ENCODE measurements at places on chromosomes 7 and 10.

DNA sequence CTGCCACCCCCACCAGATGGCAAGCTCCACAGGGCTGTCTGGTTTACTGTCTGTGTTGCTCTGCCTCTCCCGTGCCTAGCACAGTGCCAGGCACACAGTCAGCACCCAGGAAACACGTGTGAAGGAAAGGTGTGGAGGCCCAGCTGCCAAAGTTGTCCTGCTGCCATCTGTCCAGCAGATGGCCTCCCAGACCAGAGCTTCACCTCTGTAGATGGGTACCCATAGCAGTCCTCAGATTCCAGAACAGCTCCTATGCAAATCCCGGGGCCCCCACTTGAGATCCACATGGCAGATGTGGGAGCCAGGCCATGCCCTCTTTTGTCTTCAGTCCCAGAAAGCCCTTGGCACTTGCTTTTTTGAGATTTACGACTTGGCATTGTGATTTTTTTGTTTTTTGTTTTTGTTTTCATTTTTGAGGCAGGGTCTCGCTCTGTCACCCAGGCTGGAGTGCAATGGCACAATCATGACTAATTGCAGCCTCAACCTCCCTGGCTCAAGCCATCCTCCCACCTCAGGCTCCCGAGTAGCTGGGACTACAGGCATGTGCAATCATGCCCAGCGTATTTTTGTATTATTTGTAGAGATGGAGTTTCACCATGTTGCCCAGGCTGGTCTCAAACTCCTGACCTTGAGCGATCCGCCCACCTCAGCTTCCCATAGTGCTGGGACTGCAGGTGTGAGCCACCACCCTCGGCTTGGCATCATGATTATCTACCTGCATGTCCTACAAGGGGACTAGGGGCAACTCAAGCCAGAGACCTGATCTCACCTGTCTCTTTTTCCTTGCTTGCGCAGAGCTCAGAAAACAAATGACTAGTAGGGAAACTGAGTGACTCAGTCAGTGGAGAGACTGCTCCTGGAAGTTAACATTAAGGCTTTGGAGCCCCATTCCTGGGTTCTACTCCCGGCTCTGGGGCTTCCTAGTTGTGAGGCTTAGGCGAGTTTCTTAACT, 16.9 kb upstream of the PALD1 start:
- DNase-seq = peak; percentile 40

DNA sequence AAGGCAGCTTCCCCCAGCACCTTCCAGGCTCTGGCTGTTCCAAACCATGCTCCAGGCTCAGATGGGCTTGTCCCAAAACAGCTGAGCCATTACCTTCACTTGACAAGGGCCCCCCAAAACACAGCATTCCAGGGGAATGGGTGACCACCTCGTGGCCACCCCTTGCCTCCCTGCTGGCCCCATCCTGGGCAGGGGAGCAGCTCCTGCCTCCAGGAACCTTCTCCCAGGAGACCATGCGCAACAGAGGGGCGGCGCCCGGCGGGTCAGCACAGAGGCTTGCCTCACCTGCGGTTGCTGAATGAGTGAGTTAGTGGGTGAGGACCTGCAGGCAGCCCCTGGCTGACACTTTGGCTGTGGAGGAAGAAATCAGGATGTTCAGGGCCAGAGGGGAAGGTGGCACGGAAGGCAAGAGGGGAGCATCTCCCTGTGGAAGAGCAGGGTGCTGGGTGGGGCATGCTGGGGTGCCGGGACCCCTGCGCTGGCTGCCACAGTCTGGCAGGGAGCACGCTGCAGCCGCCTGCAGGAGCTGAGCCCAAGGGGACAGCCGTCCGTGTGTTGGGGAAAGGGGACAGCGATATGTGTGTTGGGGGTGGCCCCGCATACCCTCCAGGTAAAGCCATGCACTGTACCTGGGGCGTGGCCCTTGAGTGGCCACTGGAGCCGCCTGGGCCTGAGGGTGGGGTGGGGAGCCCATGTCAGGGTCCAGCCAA, 54.7 kb downstream of the PWWP2B start:
- no peak for DNase-seq

DNA sequence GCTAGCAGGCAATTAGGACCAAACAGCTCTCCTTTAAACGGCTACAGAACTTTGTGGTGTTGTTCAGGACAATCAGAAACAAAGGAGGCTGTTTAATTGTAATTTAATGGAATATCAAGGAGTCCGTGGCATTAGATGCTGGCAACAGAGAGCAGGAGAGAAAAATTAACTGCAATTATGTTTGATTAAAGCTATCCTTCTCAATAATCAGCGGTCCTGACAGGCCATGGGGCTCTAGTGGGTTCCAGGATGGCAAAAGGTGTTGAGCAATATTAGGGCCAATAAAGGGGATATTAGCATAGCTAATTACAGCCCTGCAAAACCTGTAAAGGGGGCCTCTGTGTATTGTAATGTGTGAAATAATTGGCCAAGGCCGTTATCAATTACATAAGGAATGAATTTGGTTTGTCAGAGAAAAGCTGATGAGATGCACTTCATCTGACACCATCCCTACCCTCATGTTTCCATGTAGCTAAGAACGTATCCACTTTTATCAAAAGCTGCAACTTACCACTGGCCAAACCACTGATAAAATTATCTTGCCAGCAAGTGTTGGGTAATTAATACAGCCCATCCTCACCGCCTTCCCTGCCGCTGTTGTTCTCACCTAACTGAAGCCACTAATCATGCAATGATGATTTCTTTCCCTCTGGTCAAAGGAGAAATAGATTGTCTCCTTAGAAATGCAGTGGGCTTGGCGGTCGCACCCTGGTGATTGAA, 81.6 kb downstream of the EBF3 start:
- no peak for DNase-seq

DNA sequence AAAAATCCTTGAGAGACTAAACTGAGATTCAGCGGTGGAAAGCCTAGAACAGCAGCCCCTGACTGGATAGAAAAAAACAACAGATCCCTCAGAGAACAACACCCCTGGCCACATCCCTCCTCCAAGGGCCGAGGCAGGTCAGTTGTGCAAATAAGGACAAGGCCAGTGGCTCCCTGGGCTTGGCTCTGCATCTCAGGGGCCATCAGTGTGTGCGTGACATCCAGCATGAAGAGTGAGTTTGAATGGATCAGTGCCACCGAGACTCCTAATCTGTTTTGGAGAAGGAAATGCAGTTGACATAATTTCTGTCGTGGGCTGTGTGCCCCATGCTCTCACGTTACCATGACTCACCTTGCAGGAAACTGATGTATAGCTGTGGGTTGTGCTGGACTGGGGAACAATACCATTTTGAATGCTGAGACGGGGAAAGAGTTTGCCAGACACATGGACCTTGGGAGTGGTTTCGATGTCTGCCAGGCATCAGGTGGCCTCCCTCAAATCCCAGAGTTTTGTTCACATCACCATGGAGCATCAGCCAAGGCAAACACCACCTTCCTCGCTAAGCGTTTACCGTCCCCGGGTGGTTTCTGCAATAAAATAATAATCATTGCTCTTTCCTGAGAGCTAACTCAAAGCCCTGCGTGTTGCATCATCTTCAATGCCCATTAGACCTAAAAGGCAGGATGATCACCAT, 153.2 kb upstream of the FZD8 start:
- DNase-seq = no peak

DNA sequence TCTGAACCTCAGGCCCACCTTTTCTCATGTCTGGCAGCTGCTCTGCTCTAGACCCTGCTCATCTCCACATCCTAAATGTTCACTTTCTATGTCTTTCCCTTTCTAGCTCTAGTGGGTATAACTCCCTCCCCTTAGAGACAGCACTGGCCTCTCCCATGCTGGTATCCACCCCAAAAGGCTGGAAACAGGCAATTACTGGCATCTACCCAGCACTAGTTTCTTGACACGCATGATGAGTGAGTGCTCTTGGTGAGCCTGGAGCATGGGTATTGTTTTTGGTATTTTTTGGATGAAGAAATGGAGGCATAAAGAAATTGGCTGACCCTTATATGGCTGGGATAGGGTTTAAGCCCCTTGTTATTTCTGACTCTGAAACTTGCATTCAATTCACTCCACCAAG, 156.0 kb downstream of the EGFR start:
- no peak for DNase-seq

DNA sequence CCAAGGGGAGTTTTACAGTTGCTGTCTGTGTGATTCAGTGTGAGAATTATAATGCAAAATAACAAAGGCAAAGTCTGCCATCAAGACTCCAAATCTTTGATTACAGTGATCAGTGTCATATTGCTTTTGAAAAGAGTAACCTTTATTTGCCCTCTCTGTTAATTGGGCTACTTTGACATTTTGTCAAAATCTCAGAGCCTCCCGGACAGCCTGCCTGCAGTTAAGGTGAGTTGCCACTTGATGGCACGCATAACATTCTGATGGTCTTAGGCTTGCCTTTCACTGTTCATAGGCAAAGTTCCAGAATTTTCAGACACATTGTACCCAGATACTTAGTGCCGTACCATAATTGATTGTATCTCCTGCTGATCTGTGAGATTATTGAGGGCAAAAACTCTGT, 253.5 kb downstream of the ABCA13 start:
- DNase-seq = peak; percentile 7

- DNase-seq = no peak
Measured at GRCh38 chr10:35276889-35277288, 59.4 kb upstream of the CCNY start.
